ENCODE measurements at places on chromosomes 2 and 18.

GRCh38 chr2:179422037-179422643 lies 157.5 kb upstream of the SESTD1 start:
- peak; percentile 43 for DNase-seq

- DNase-seq: no peak
Observed at GRCh38 chr18:23871410-23871809, 143.1 kb upstream of the TTC39C start.

DNA sequence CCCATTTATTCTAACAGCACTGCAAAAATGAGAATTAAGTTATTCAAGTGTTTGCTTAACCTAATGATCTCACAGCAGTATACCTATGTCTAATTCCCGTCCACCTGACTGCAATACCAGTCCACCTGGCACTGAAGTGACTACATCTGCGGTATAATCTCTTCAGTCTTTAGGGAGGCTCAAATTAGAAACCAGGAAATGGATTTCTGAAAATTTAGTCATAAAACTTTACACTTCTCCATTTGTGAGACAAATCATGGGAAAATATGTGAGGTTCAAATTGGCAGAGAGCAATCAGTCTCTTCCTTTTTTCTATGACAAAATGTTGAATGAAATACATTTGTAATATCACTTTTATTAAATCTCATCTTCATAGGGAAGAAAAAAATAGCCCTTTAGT lies 33.0 kb downstream of the FTCDNL1 start:
- no peak for DNase-seq

DNA sequence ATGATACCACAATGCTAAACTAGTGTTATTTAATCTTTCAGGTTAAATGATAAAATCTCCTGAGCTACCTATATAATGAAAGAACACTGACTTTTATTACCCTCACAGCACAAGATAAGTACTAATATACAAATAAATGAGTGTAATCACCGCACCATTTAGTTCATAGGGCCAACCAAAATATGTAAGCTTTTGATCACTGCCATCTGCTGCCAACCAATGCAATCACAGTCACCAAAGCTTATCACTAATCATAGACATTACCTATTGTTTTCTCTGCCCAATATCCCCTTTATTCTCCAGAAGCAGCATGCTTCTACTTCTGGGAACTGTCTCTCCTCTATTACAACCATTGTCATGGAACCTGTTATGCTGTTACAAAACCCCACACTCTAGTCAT lies 151.6 kb upstream of the LRATD1 start:
- no peak for DNase-seq

DNA sequence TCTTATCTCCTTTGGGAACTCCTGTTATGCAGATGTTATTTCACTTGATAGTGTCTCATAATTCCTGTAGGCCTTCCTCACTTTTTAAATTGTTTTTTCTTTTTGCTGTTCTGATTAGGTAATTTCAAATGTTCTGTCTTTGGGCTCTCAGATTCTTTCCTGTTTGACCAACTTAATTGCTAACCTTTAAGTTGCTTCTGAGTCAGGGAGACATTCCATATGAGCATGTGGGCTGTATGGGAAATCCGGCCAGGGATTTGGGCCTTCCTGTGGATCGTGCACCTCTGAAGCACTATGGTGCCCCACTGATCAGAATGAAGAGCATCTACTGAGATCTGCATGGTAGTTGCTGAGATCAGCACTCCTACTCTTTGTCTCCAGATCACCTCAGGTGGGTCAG lies 44.7 kb upstream of the REEP1 start:
- no peak for DNase-seq

DNA sequence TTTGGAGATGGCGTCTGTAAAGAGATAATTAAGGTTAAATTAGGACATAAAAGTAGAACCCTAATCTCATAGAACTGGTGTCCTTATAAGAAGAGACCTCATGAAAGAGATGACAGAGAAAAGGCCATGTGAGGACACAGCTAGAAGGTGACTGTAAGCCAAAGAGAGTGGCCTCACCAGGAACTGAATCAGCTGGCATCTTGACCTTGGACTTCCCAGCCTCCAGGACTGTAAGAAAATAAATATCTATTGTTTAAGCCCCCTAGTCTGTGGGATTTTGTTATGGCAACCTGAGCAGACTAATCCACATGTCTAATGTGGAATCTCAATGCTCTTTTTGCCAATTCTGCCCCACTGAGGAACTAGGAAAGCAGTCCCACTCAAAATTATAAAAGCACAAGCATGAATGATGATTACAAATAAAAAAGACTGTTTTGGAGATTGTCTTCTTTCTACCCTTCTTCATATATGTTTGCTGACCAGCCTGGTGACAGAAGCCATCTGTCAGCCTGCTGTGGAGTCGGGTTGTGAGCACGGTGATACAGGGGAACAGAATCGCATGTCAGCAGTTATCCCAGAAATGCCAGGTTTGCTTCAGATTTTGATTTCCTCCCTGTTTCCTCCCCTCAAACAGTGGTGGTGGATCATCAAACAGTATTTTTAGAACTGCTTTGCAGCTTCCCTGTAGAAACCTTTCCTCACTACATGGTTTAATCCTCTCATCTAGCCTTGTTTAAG lies 54.2 kb downstream of the INPP4A start:
- no peak for DNase-seq

- DNase-seq: no peak
Observed at GRCh38 chr2:16130541-16130880, 190.2 kb downstream of the MYCN start.

DNA sequence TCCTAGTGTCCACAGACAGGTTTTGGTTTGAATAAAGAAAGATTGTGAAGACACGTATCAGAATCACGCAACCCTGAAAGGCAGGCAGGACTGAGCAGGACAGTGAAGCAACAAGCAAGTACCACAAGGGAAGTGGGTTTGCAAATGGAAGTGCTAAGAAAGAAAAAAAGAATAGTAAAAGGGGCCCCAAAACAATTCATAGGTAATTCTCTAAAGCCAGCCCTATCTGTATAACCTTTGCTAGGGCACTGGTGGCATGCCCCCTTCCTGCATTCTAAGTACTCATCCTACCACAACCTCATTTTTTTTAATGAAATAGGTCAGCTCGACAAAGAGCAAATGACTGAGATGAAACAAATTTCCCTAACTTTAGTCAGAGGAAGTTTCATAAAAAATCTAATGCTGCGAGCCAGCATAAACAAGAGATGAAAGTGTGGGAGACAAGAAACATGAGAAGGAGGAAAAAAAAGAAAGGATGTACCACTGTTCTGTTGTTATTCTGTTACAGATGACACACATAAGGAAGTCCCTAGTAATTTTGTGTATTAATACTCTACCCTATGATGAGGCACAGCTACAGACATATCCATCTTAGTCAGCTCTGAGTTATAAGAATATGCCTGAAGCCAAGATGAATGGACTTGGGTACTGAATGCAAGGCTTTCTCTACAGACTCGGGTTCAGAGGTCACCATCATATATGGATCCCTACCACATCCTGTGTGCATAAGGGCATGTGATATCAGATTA lies 32.2 kb downstream of the IKZF2 start:
- peak; percentile 41 for DNase-seq

DNA sequence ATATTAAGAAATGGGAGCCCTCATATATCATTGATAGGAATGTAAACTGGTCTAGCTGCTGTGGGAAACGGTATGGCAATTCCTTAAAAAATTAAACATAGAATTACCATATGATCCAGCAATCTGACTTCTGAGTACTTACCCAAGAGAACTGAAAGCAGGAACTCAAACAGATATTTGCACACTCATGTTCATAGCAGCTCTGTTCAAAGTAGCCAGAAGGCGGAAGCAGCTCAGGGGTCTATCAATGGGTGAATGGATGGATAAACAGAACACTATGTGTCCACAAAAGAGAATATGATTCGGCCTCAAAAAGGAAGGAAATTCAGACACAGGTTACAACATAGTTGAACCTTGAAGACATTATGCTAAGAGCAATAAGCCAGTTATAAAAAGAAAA lies 135.7 kb upstream of the NDUFV2 start:
- no peak for DNase-seq

- no peak for DNase-seq
Observed at GRCh38 chr2:18762667-18763066, 173.3 kb upstream of the NT5C1B start.

GRCh38 chr2:120227111-120227991 lies 4.2 kb upstream of the TMEM185B start:
- DNase-seq: no peak

GRCh38 chr2:170145191-170145590 lies 32.8 kb upstream of the MYO3B start:
- no peak for DNase-seq

DNA sequence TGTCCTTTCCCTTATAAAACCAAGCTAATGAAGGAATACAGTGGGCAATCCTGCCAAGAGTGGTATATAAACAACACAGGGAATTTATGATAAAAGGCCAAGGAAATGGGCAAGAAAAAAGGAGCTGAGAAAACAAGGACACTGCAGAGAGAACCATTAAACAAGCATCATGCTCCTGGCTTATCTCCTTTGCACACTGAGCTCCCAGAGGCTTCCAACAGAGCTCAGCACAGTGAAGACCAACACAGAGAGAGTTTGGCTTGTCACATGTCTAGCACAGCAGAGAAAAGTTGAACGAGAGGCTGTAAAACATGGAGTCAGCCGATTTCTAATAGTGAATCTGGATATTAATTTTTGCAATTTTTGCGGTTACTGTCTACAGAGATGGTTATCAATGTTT lies 68.0 kb upstream of the KLF7 start:
- DNase-seq: no peak

GRCh38 chr2:6791682-6792081 lies 74.0 kb downstream of the CMPK2 start:
- no peak for DNase-seq

- no peak for DNase-seq
Observed at GRCh38 chr2:52805901-52806410, 961.6 kb upstream of the CHAC2 start.

- peak; percentile 8 for DNase-seq
Observed at GRCh38 chr2:201754717-201755415, 25.9 kb downstream of the ALS2 start.

GRCh38 chr2:226903179-226903578 lies 67.3 kb downstream of the RHBDD1 start:
- peak; percentile 61 for DNase-seq

DNA sequence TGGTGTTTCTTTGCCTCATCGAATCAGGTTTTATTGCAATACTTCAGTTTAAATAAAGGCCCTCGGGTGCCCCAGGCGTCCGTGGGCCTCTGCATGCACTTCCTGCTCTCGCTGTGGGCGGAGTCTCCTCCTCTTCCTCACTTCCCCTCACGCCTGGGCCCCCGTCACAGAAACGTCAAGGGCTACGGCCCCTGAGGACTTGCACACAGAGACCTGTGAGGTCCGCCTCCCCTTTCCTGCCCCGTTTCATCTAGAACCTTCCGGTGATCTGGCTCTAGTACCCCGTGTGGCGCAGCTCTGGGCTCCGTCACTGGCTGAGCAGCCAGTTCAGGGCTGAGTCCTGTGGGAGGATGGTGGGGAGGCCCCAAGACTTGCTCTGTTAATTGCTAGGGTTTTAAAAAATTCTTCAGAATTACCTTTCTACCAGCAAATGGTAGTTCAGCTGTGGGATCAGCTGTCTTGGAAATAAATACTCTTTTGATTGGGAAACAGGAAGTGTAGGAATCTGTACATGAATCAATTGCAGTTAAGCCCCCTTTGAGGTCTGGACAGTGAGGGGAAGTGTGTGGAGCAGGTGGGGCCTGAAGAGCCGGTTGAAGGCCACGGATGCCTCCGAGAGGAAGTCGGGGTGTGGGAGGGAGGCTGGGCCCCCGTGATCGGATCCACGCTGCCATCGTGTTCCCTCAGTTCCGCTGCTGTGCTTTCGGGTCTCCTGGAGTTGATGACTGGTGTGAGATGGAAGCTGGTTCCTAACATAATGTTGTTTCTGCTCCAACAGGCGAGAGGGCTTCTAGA lies 10.2 kb downstream of the NFATC1 start:
- no peak for DNase-seq
